GF-D8 (cell line): ENCODE measurements at places on chromosomes 12 and 14.

GRCh38 chr12:28409892-28410291 is 219.6 kb downstream of the CCDC91 start:
- DNase-seq: no peak

DNA sequence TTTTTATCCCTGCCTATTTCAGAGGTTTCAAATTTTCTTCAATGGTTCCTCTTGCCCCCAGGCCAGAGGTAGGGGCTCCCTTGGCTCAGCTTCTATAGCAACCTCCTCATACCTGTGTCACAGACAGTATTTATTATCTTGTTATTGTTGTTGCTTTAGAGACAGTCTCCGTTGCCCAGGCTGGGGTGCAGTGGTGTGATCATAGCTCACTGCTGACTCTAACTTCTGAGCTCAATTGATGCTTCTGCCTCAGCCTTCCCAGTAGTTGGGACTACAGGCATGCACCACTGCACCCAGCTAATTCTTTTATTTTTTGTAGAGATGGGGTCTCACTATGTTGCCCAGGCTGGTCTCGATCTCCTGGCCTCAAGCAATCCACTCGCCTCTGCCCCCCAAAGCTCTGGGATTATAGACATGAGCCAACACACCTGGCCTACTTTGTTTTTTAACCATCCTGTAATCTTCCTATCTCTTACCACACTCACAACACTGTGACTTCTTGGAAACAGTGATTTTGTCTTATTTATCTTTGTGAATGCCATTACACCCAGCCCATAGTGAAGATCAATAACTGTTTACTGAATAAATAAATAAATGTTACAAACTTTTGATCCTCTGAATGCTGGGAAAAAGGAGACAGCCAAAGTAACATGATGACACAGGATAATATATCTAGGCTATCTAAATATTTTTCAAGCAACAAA is 95.9 kb downstream of the PHLDA1 start:
- no peak for DNase-seq

- DNase-seq: no peak
Measured at GRCh38 chr12:65875640-65876071, 51.4 kb downstream of the HMGA2 start.

- DNase-seq: no peak
Measured at GRCh38 chr14:102775855-102776760, 1.1 kb upstream of the TRAF3 start.

GRCh38 chr12:92136026-92136730 is 9.5 kb downstream of the BTG1 start:
- DNase-seq: peak; percentile 19

GRCh38 chr12:95054206-95054605 is 19.2 kb downstream of the NR2C1 start:
- DNase-seq: no peak

DNA sequence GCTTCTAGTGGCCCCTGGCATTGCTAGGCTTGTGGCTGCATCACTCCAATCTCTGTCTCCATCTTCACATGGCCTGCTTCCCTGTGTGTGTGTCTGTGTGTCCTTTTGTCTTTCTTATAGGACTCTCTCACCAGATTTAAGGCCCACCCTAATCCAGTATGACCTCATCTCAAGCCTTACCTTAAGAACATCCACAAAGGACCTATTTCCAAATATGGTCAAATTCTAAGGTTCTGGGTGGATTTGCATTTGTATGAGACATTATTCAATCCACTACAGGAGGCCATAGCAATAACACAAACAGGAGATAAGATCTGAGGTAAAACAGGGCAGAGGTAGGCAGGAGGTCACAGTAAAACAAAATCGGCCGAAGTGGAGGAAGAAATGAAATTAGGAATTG is 375.9 kb downstream of the BTG1 start:
- DNase-seq: no peak

- no peak for DNase-seq
Measured at GRCh38 chr14:26282578-26282977, 315.3 kb downstream of the NOVA1 start.

DNA sequence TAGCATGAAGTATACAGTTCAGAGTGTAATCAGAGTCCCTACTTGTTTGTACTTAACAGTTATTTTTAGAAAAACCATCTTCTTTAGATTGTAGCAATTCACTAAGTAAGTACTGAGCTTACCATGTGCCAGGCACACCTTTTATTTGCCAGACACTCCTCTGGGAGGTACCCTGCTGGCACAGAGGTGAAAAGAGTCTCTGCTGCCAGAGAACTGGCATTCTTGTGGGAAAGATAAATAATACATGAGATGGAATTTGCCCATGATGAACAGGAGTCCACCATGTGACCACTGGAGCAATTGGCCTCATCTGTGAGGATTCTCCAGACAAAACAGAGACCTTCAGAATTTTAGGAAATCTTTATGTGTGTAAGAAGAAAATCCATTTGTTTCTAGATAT is 199.3 kb upstream of the SLC16A7 start:
- no peak for DNase-seq

- no peak for DNase-seq
Measured at GRCh38 chr14:67265131-67265530, 23.9 kb downstream of the PALS1 start.

DNA sequence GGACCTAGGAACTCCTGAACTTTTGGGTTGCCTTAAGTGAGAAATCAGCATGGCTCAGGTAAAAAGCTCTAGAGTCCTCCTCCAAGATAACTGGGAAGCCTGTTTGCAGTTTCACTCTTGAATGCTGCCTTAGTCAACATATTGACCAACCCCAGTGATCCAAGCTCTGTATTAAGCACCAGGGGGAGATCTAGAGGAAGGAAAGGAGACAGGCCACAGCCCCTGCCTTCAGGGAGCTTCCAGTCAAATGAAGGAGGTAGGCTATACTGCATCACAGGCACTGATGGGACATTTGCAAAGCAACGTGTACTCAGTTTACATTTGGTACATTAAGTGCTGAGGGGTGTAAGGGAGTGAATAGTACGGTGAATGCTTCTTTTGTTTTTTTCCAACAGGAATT is 1.2 kb upstream of the CSAD start:
- DNase-seq: no peak

GRCh38 chr14:64196814-64197411 is 97.3 kb downstream of the ESR2 start:
- DNase-seq: no peak

- DNase-seq: no peak
Measured at GRCh38 chr12:43111608-43112007, 440.4 kb downstream of the ADAMTS20 start.

GRCh38 chr12:107207931-107208525 is 114.7 kb upstream of the CRY1 start:
- no peak for DNase-seq

GRCh38 chr14:73173092-73173735 is 36.9 kb downstream of the PSEN1 start:
- peak; percentile 2 for DNase-seq

- DNase-seq: no peak
Measured at GRCh38 chr14:64634558-64634957, 69.7 kb upstream of the PLEKHG3 start.

DNA sequence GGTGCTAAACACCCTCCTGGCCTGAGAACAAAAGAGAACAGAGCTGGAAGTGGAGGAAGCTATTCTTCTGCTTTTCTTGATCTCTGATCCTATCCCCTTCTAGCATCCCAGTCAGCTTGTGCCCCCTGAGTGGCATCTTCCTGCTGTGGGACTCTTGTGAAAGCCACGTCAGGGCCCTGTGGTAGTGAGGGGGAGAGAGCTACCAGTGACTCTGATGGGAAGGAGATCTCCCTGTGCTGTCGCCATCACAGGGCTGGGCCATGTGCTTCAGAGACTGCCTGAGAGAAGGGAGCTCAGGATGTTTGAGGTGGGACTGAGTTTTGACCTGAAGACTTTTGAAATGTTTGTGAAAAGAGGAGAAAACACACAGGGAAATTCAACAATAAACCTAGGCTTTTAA is 107.6 kb upstream of the FUT8 start:
- no peak for DNase-seq

DNA sequence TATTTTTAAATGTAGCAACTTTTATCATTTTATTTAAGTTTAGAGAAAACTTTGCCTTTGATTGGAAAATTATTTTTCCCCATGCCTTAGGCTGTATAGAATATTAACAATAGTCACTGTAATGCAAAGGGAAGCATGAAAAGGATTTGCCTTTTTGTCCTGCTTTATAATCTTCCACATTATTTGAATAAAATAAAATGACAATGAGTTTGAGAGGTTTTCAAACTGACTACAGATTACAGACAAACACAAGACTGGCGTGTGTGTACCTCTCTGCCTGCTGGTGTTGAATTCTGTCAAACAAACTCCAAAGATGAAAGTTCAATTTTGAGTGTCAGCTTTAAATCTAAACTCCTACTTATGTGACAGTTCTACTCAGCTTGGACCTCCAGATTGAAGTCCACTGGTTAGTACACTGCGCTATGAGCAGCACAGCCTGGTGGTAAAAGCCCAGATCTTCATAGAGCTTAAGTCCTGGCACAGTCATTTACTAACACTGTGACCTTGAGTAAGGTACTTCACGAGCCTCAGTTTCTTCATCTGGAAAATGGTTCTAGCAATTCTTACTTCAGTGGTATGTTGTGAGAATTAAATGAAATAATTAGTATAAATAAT is 98.3 kb upstream of the CPNE8 start:
- DNase-seq: no peak

GRCh38 chr12:86290615-86291014 is 34.4 kb upstream of the MGAT4C start:
- DNase-seq: no peak

DNA sequence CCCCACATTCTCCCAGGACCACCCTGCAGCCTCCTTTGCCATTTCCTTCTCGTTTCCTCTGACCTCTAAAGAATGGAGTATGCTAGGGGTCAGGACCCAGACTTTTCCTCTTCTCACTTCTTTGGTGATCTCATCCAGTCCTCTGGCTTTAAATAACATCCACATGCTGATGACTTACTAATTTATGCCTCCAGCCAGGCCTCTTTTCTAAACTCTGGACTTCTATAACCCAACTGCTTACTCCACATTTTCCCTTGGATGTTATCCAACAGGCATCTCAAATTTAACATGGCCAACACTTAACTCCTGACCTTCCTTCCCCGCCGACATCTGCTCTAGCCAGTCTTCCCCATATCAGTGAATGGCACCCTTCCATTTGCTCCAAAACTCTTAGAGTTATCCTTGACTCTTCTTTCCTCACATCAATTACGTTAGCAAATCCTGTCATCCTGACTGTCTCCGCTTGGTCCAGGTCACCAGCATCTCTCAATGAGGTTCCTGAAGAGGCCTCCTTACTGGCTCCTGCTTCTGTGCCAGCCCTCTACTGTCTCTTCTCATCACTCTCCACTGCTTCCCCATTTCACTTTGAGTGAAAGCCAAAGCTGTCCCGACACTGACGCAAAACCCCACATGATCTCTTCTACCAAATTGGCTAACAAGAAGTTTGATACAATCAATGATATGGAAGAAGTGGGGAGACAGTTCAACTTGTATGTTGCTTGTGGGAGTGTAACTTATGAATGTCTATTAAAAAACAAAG is 42.7 kb downstream of the TMBIM6 start:
- no peak for DNase-seq

- no peak for DNase-seq
Measured at GRCh38 chr12:19641235-19642080, 202.2 kb downstream of the AEBP2 start.

DNA sequence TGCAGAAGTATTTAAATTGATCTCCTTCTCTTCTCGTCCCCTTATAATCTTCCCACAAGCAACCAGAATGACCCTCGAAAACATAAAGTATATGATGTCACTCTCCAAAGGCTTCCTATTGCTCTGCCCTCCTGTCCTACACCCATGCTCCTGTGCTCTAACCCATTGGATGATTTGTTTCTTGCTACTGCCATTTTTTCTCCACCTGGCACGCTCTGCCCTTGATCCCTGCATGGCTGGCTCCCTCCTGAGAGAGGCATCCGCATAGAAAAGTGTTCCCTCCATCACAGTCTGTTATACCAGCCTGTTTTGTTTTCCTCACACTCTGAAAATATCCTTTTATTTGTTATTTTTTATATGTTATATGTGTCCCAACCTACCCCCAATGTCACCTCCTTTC is 19.8 kb downstream of the MYRFL start:
- DNase-seq: no peak

DNA sequence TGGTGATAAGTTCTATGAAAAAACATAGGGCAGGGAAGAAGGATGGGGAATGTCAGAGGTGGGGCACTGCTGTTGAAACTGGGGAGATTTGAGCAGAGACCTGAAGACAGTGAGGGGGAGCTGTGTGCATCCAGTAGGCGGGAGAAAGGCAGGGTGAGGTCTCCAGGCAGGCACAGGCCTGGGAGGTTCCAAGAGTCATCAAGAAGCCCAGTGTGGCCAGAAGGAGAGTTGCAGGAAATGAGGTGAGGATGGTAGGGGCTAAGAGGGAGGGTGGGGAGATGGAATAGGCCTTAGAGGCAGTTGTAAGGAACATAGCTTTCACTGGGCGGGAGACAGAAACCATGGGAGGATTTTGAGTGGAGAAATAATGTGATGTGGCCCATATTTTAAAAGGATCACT is 341.8 kb downstream of the GLT1D1 start:
- no peak for DNase-seq

- DNase-seq: no peak
Measured at GRCh38 chr12:124582108-124582424, 14.7 kb upstream of the NCOR2 start.

- DNase-seq: peak; percentile 48
Measured at GRCh38 chr14:22850944-22851764, 14.8 kb downstream of the MMP14 start.

- no peak for DNase-seq
Measured at GRCh38 chr12:13181375-13182070, 15.0 kb upstream of the EMP1 start.

DNA sequence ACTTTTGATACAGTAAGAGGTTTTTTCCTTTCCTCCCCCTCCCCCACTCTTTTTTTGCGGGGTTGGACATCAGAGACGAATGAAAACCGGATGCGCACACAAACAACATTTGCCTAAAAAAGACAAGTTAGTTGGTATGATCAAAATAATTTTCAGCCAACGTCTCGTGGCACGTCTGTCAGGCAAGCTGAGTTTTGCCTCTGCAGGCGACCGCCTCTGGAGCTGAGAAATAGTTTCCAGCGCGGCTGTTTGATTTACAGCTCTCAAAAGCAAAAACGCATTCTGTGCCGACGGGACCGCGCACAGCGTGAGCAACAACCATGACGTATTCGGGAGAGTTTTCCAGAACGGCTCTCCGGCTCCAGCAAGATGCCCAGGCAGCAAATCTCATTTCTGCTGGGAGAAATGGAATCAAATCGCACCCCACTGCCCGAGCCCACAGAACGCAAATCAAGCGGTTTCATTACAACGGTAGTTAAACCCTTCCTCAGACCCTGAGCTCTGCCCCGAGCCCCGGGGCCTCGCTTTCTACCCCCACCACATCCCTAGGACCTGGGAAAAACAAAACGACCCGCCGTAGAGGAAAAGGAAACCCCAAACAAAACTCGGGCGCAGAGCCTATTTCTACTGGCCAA is 14.2 kb upstream of the CALM1 start:
- DNase-seq: no peak

DNA sequence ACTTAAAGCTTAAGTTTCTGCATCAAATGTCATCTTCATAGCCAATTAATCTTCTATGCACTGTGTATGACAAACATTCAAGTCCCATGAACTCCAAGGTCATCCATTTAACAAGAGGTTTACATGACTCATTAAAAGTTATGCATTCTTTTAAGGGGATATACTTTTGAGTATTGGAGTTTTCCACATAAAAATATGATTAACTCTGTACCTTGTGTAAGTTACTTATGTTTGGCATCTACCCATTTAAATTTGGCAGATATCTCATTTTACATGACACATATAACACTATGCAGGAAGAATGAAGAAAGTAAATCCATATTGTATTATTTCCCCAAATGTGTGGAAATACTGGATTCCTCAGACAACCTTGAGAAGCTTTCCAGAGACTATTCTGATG is 240.2 kb downstream of the PAX9 start:
- no peak for DNase-seq

GRCh38 chr12:87198181-87198580 is 831.0 kb downstream of the C12orf50 start:
- DNase-seq: no peak
